ENCODE measurements at places on chromosomes 12 and 14. TPM values are rescaled to one million over a fixed set of nuclear protein-coding genes. Genes with fewer than 3 reads are reported as not detected.

The P2RX2 gene
- total RNA-seq, result not detected

The SIRT4 gene
- 2.0 TPM for total RNA-seq

The DDN gene
- 0.20 TPM for total RNA-seq

The OR4K13 gene
- not detected for total RNA-seq

The IL22 gene
- total RNA-seq, result not detected

The PFKM gene
- 85.8 TPM for total RNA-seq

The SOS2 gene
- 20.1 TPM for total RNA-seq

The TMTC1 gene
- total RNA-seq, result 93.0 TPM

The WNT1 gene
- total RNA-seq, result not detected

The ADSS1 gene
- 16.3 TPM for total RNA-seq

The ZNF605 gene
- 16.1 TPM for total RNA-seq

The PARP11 gene
- total RNA-seq, result 6.4 TPM

The INF2 gene
- total RNA-seq, result 82.4 TPM

The ASCL1 gene
- not detected for total RNA-seq

The NPAS3 gene
- 0.76 TPM for total RNA-seq

The DNAJC22 gene
- total RNA-seq, result 2.1 TPM

The RBP5 gene
- total RNA-seq, result not detected

The MYL2 gene
- total RNA-seq, result not detected

The EPS8 gene
- total RNA-seq, result 237 TPM

The KRT72 gene
- total RNA-seq, result not detected

The PRB2 gene
- not detected for total RNA-seq

The CCDC196 gene
- not detected for total RNA-seq

The GZMB gene
- not detected for total RNA-seq

The DACT1 gene
- total RNA-seq, result 43.4 TPM

The CMKLR1 gene
- 5.4 TPM for total RNA-seq

The ZNF84 gene
- 29.6 TPM for total RNA-seq

The RACGAP1 gene
- 14.5 TPM for total RNA-seq

The POLR3B gene
- 10.1 TPM for total RNA-seq

The PPP4R3A gene
- total RNA-seq, result 62.0 TPM

The EMC9 gene
- total RNA-seq, result 14.0 TPM

The CLEC1B gene
- not detected for total RNA-seq

The SERPINA12 gene
- not detected for total RNA-seq

The SGPP1 gene
- total RNA-seq, result 30.3 TPM

The POTEG gene
- not detected for total RNA-seq

The P3H3 gene
- total RNA-seq, result 258 TPM

The TDRD9 gene
- total RNA-seq, result 8.5 TPM
